ENCODE measurements at places on chromosomes 2 and 18.

GRCh38 chr2:158228943-158229508 lies 127.3 kb downstream of the UPP2 start:
- no peak overlapping the region for H3K27ac ChIP-seq
- DNase-seq = no peak
- no peak overlapping the region for H3K4me3 ChIP-seq
- no peaks in the 10 kb centered on the region for H3K4me1 ChIP-seq
- H3K27me3 ChIP-seq = no peaks in the 10 kb centered on the region

GRCh38 chr2:47346-47725 lies 1.0 kb upstream of the FAM110C start:
- no peaks in the 10 kb centered on the region for H3K27me3 ChIP-seq
- no peak for DNase-seq

DNA sequence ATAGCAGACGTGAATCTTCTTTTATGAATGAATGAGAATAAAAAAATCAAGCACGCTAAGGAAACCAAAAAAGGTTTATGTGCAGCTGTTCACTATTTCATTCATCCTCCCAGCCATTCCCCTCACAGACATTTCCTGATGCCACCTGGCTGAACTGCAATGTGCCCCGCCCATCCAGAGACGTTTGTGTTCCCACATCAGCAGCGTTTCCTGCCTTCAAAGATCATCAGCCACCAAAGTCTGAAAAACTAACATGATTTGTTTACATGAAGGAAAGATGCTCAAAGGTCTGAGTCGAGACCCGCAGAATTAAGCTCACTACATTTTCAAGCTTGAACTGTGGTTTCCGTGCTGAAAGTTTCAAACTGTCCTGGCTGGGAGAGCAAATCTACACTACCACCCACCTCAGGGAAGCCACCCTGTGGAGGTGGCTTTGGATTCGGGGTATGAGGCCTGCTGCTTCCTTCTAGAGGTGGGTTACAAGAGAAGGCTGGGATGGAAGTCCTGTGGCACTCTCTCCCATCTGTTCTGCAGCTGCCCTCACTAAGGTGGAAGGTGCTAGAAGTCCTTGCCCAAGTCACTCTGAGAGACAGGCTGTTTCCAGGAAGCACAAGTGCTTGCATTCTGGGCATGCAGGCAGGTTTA lies 201.3 kb upstream of the OSR1 start:
- H3K36me3 ChIP-seq = no peaks in the 10 kb centered on the region
- DNase-seq = no peak
- peaks cover 23% of the 10 kb centered on the region for H3K27me3 ChIP-seq
- no peak overlapping the region for H3K4me3 ChIP-seq
- no peak overlapping the region for H3K27ac ChIP-seq

GRCh38 chr18:59067873-59068272 lies 71.8 kb upstream of the SEC11C start:
- H3K27ac ChIP-seq = no peak overlapping the region
- DNase-seq = peak; percentile 18
- H3K36me3 ChIP-seq = no peaks in the 10 kb centered on the region
- peaks cover 6% of the 10 kb centered on the region for H3K27me3 ChIP-seq

Data from IMR-90 (cell line).